ENCODE measurements at places on chromosomes 3 and 15.

- DNase-seq = no peak
Measured at GRCh38 chr3:29451920-29452319, 171.0 kb downstream of the RBMS3 start.

GRCh38 chr15:75163150-75163564, 38.5 kb upstream of the C15orf39 start:
- DNase-seq = no peak

- no peak for DNase-seq
Measured at GRCh38 chr15:83225449-83225848, 17.8 kb upstream of the HDGFL3 start.

DNA sequence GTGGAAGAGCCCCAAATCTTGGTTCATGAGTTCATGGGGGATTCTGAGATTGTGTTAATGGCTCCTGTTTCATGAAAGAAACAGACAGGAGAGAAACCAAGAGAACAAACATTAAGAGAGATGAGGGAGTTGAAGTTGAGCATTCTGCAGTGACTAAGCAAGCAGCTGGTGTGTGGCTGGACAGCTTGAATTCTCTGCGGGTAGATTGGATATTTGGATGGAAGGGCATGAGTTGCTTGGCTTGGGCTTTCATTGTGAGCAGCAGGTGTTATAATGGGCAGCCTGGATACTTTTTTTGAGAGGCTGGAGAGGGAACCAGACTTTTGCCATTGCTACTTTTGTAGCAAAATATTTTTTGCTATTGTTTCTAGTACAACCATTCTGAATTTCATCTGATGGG, 346.8 kb upstream of the SATB1 start:
- no peak for DNase-seq

DNA sequence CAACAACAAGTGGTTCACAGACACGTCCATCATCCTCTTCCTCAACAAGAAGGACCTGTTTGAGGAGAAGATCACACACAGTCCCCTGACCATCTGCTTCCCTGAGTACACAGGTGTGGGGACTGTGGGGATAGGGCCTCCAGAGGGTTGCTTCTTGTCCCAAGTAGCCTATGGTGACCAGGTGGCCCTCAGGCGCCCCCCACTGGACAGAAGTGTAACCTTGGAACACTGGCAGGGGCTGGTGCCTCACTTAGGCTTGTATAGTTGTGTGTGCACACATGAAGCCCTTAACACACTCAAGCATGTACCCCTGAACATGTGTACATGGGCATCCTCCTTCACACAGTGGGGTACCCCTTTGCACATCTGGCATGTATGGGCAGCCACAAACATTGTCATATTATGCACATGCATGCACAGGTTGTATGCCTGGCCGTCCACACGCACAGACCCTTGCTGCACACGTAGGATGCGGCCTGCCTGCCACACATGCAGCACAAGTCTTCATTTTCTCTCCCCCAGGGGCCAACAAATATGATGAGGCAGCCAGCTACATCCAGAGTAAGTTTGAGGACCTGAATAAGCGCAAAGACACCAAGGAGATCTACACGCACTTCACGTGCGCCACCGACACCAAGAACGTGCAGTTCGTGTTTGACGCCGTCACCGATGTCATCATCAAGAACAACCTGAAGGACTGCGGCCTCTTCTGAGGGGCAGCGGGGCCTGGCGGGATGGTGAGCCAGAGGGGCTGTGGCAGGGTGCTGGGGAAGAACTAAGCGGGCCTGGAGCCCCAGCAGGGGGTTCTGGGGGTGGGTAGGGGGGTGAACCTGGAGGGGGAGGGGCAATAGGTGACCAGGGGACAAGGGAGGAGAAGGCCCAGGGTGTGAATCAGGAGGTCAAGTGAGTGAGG, 11.7 kb upstream of the SEMA3B start:
- DNase-seq = no peak

DNA sequence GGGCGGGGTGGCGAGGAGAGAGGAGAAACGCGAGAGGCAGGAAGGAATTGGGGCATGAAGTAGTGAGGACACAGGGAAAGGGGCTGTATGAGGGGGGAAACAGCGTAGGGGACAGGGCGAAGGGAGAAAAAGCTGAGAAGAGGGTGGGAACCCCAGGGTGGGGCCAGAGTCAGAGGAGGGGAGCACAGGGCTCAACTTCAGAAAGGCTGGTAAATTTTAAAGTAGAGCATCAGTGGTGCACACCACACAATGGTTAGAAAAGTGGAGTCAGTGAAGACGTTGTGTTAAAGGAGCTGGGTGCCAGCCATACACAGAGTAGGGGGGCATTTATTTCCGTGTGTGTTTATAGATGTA, 3.0 kb upstream of the RPP25 start:
- DNase-seq = no peak

DNA sequence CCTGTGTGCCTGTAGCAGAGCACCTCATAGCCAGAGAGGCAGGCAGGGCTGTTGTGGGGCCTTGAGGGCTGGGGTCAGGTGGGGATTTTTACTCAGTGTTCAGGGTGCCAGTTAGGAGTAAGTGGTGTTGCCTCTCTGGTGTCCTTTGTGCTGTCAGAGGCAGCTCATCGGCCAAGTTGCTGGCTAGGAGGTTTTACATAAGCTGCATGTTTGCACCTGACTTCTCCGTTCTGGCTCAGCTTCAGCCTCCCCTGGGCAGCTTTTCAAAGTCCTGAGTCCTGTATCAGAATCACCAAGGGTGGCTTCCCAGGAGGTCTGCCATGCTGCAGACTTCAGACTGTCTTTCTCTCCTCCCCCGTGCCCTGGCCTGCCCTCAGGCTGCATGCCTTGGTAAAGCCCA, 242.6 kb upstream of the TPM1 start:
- no peak for DNase-seq

- DNase-seq = no peak
Measured at GRCh38 chr3:52721730-52722008, 15.8 kb downstream of the SPCS1 start.

DNA sequence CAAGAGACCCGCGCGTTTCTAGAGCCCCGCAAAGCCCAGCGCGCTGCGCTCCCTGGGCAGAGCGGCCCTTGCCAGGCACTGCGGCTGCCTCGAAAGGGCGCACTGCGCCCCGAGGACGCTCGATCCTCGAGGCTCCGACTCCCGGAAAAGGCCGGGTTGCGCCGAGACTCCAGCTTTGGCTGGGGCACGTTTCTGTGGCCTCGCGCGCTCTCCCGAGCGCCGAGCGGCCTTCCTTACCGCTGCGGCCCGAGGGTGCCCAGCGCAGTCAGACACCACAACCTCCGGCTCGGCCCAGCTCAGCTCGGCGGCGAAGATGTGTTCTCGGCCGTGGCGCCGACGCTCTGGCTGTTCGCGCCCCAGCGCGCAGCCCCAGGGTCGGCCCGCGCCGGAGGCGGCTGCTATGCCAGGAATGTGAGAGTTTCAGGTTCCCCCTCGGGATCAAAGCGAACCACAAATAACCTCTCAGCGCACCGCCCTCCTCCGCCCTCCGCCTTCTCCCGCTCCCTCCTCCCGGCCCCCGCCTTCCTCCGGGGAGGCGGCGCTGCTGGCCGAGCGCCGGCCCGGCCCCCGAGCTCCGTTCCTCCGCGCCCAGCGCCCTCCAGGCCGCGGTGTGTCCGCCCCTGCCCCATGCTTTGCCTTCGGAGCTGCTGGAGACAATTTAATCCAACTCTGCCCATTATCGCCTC, at the start of gene AMOTL2:
AMOTL2 (minus strand) TSS at position 343 of the 686 bp plus-strand sequence. CDS start 3,014 bp downstream, outside the sequence.
- DNase-seq = no peak

DNA sequence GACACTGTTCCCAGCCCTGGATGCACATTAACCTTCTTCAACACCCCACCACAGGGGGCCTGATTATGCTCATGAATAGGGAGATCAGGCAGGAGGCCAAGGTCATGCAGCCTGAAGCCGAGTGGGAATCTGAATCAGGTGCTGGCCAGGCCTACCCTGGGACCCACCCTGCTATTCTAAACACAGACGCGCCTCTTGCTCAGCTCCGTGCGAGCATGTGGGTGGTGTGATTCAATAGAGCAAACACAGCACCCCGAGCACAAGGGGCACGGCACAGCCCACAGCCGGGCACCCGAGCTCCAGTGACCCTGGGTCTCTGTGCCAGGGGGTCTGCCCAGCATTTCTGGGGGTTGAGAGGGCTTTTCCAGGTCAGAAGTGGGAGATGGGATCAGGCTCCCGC, 24.6 kb upstream of the GRIP2 start:
- no peak for DNase-seq

DNA sequence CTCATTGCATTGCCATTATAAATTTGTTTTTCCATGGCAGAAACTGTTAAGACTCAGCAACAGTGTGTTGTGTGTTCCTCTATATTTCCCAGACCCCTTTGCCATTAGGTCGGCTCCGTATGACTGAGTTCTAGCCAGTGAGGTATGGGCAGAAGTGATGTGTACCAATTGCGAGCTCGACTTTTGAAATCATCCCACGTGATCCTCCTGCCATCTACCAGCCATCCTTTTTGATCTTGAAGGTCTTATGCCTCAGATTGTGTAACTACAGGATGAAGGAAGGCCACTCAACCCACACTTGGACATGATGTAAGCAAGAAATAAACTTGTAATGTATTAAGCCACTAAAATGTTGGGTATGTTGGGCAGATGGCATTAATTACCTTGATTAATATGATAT, 562.3 kb downstream of the PDCD6IP start:
- no peak for DNase-seq

DNA sequence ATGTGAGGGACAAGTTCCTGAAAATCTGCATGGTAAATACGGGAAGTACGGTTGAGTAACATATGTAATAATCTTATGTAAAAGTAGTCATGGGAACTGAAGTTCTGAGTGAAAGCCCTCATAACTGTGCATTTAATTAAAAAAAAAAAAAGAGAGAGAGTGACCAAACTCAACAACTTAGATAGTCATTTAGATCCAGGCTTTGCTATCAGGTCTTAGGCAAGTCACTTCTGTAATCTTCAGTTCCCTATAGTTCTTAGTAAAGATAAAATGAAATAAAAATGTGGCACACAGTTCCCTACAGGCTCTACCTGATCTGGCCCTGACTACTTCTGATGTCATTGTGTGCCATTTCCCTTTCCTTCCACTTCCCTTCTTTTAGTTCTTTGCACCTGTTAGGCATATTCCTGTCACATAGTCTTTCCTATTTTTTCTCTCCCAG, 15.0 kb downstream of the RNF111 start:
- no peak for DNase-seq

GRCh38 chr3:31356941-31357340, 175.8 kb upstream of the STT3B start:
- DNase-seq = no peak
